ENCODE measurements at places on chromosomes 1 and 21. TPM values are rescaled to one million over a fixed set of nuclear protein-coding genes. Genes with fewer than 3 reads are reported as not detected.

DNA sequence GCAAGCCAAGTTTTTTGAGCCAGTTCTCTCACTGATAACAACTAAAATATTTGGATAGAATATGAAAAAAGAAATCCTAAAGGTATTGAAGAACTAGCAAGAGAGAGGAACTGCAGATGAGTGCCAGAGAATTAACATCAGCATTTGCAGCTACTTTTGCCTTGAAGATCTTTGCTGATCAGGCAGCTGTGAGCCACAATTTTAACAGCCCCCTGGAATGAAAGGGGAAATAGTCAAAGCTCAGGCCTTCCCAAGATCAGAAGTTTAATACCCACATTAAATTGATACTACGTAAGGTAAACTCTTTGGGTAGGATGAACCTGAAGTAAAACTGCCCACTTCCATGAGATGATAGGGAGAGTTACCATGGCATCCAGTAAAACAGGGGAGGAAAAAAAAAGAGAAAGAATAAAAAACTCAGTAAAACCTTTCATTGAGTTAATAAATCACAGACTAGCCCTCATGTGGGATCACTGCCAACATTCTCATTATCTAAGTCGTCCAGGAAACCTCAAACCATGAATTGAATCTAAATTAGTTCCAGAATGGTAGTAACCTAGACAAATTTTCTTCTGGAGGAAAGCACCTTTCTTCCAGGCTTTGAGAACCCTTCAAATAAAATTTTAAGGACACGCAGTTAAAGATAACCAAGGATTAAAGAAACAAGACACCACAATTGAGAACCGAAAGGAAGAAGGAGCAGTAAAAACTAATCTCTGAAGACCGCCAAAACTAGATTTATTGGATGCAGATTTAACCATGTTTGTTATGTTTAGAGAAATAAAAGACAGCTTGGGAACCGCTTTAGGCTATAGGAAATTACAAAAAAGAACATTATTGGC lies 28.3 kb downstream of the SCP2 start:
- DNase-seq: peak; percentile 43

GRCh38 chr1:230661976-230662375 lies 19.7 kb downstream of the COG2 start:
- no peak for DNase-seq

DNA sequence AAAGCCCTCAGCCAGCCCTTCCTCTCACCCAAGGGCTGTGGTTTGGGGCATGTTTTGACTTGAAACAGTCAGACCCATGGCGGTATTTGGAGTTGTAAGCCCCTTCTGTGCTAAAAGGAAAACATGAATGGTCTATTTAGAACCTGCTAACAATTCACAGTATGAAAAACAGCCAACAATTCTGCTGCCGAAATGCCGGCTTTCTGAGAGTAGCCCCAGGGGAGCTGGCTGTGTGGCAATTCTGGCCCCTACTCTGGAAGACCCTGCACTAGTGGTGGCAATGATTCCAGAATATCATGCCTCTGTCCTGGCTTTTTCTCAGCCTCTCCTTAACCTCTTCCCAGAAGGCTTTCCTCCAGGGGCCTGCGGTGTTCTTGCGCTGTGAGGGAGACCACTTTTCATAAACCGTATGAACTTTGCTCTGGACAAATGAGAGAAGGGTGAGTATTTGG lies 118.7 kb downstream of the EDEM3 start:
- no peak for DNase-seq

- no peak for DNase-seq
Observed at GRCh38 chr1:6585841-6586240, 6.0 kb downstream of the ZBTB48 start.

- no peak for DNase-seq
Observed at GRCh38 chr1:25872713-25873112, 2.8 kb downstream of the PAQR7 start.

DNA sequence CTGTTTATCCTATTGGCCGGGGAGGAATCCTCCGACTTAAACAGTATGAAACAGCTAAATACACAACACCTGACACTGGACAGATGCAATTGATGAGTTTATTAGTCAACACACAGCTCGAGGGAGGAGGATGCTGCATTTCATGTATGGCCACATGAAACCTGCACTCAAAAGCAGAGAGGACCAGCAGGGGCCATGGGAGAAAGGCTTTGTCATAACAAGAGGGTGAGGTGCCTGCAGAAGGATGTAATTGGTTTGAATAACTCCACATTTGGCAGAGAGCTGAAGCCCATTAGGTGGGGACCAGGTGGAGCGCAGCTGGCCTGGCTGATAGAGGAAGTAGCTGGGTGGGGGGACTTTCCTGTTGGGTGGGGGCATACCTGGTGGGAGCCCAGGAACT lies 599.1 kb downstream of the PTPRU start:
- no peak for DNase-seq

GRCh38 chr1:233229288-233229687 lies 66.2 kb downstream of the PCNX2 start:
- DNase-seq: no peak

- peak; percentile 82 for DNase-seq
Observed at GRCh38 chr1:178388418-178389145, 108.2 kb downstream of the CLEC20A start.

GRCh38 chr1:230707732-230708630 lies 5.9 kb downstream of the AGT start:
- DNase-seq: no peak

- DNase-seq: no peak
Observed at GRCh38 chr1:201020040-201020591, 3.4 kb downstream of the KIF21B start.

DNA sequence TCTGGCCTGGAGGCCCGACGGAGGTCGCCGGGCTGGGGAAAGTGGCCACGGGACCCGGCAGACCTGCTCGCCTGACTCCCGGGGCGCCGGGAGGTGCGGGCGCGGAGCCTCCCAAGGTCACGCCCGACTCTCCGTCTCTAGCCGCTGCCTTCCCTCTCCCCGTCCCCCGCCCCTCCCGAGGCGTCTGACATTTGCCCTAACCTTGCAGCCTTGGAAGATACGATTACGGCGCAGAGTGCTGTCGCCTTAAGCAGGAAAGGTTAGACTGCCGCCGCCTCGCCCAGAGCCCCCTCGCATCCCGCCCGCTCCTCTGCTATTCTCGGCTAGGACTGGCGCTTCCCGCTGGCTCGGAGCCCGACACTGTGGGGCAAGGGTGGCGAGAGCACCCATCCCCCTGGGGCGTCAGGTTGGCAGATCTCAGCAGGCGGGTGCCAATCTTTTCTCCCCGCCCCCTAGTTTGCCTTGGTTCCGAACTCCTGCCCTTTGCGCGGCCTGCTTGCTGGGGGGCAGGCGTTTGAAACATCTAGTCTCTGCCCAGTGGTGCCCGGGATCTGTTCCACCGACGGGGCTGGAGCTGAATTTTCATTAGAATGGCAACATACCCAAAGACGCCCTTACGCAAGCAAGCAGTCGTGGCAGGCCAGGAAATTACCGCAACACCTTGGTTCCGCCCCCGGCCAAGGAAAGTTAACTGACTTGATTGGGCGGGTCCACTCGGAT lies 835 bp downstream of the PGM1 start:
- DNase-seq: peak; percentile 64

DNA sequence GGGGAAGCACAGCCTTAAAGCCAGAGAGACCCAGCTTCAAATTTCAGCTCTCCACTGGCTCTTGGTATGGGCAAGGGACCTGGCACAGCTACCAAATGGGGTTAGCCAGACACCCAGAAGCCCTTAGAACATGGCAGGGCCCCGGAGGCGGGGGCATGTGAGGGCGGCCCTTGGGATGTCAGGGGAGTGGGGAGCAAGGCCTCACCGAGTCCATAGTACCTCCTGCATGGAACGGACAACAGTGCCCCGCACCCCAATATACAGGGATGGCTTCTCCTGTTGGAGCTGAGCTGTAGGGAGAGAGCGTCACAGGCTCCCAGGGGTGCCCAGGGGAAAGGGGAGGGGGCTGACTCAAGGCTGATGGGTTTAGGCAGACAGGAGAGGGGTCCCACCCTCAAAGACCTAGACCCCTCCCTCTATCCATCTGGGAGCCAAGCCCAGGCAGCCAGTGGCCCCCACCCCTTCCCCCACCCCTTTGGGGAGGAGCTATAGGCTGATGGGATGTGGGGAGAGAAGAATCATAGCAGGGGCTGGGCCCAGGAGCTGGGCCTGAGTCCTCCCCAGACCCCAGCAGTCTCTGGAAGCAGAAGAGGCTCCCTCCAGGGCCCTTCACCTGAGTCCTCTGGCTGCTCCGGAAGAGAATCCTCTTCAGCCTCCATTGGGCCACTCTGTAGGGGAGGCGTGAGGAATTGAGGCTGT lies 16.5 kb downstream of the SPOCD1 start:
- DNase-seq: no peak

DNA sequence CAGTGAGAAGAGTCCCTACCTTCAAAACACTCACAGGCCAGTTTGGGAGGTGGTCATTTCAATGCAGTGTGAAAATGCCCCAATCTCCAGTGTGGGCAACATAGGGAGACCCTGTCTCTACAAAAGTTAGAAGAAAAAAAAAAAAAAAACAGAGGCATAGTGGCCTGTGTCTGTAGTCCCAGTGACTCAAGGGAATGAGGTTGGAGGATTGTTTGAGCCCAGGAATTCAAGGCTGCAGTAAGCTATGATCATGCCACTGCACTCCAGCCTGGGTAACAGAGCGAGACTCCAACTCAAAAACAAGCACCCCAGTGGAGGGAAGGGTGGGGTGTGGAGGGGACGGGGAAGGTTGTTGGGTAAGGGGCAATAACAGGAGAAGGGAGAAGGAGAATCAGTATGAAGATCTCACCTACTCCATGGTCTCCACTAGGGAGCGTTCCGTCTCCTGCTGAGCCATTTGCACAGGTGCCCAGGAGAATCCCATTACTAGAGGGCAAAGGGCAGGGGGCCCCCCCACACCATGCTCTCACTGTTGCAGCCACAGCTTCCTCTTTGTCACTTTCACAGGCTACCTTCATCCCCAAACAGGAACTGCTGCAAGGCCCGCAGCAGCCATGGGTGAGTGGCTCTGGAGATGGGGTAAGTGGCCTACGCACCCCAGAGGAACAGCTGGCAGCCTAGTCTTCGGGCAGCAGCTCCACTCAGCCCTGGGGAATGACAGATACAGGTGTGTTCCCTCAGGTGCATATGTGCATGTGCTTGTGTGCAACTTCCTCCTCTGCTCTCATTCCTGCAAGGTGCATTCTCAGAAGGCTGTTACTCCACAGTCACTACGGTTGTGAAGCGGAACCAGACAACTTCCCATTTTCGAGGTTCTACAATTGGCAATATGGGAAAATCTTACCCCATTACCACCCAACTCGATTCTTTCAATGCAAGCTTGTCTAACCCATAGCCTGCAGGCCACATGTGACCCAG lies 87.9 kb upstream of the LYST start:
- peak; percentile 25 for DNase-seq

- DNase-seq: no peak
Observed at GRCh38 chr21:45469273-45470086, 64.5 kb downstream of the COL18A1 start.

GRCh38 chr1:235989105-235989504 lies 75.8 kb downstream of the NID1 start:
- DNase-seq: no peak

DNA sequence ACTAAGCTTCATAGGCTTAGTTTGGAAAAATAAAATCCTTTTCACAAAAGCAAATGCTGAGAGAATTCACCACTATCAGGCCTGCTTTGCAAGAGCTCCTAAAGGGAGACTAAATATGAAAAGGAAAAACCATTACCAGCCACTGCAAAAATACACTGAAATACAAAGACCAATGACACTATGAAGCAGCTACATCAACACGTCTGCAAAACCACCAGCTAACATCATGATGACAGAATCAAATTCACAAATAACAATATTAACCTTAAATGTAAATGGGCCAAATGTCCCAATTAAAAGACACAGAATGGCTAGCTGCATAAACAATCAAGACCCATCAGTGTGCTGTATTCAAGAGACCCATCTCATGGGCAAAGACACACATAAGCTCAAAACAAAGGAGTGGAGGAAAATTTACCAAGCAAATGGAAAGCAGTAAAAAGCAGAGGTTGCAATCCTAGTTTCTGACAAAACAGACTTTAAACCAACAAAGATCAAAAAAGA lies 28.8 kb downstream of the AKT3 start:
- DNase-seq: no peak

DNA sequence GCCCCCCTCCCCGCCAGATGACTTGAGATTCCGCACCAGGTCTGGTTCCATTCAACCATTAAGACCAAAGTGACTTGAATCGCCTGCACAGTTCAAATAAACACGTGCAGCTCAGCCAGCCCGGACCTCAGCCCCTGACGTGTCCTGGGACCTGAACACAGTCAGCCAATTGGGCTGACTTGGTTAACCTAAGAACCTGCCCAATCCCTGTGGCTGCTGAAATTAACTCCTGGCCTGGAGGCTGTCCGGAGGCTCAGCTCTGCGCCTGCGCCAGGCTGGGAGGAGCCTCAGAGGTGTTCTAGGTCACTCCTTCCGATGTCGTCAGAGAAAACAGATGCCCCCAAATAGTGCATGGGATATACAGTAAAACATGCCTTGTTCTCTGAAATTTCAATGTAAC lies 73.4 kb downstream of the SCCPDH start:
- no peak for DNase-seq

- no peak for DNase-seq
Observed at GRCh38 chr21:39531840-39532239, 80.1 kb downstream of the SH3BGR start.

The MPL gene
- total RNA-seq: not detected

The CNTN2 gene
- 4.1 TPM for total RNA-seq

The LCE2D gene
- total RNA-seq: not detected

The GCSAML gene
- total RNA-seq: 0.48 TPM
